Iris pigment epithelial cell (primary cell): ENCODE measurements at places on chromosomes 4 and X.

DNA sequence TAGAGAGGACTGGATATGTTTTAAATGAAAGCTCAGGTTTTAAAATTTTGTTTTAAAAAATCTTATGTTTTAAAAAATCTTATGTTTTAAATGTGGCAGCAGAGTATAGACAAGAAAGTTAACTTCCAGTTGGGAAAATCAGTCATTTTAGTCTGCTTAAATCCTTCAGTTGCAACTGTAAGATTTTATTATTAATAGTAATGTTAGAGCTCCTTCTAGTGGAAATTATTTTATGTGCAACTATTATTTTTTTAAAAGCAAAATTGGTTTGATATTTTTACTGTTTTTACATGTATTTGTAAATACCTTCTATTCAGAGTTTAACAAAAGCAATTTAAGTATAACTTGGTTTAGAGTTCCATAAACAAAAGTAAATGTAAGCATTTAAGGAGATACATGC lies 8.5 kb upstream of the NUDT6 start:
- DNase-seq = peak; percentile 26

GRCh38 chr4:114277690-114278089 lies 298.2 kb upstream of the ARSJ start:
- DNase-seq = peak; percentile 78

- no peak for DNase-seq
Observed at GRCh38 chr4:150251752-150252190, 173.5 kb downstream of the DCLK2 start.

DNA sequence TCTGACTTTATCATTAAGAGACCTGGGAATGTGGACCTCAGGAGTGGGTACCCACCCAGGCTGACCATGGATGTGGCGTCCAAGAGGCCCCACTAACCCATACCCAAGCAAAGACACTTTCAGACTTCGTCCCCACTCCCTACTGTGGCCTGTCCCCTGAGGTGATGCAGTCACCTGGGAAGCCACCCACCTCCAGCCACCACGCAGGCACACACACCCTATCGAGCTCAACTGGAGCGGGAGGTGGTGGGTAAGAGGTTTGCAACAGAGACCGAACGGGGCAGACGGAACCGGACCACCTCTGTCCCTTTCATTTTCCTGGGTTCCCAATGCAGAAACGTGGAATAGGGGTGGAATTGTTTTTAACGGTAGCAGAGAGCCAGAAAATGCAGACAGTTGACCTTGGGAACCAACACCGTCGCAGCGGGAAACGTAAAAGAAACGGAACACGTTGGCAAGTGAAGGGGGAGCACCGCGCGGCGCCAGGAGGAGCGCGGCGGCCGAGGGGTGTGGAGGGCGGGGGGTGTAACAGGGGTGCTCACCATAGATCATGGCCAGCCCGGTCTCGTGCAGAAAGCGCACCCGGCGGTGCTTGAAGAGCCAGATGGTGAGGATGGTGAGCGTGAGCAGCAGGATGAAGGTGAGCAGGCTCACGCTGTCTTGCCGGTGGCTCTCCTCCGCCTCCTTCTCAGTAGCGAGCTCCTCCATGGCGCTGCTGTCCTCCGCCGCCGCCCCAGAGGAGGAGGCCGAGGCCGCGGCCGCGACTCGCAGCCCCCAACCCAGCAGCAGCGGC lies 559 bp downstream of the SLC9A7 start:
- DNase-seq = peak; percentile 34

DNA sequence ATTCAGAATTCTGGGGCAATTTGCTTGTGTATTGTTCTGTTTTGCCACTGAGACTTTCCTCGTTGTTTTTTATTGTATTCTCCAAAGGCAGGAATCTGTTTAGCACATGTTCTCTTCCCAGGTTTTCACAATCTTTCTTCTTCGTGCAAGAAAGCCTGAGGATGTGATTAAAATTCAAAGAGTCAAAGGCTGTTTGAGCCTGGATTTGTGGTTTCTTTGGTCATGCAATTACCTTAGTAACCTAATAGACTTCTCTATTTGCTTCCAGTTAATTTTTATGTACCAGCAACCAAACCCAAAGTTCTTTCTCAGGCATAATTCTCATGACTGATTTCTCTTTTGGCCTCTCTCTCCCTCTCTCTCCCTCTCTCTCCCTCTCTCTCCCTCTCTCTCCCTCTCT lies 1420.1 kb upstream of the TENM3 start:
- no peak for DNase-seq

- peak; percentile 25 for DNase-seq
Observed at GRCh38 chrX:44795945-44796450, 47.8 kb upstream of the DUSP21 start.

- no peak for DNase-seq
Observed at GRCh38 chr4:128364565-128364964, 77.0 kb upstream of the PGRMC2 start.

GRCh38 chrX:130413415-130413814 lies 11.6 kb downstream of the RBMX2 start:
- peak; percentile 10 for DNase-seq

DNA sequence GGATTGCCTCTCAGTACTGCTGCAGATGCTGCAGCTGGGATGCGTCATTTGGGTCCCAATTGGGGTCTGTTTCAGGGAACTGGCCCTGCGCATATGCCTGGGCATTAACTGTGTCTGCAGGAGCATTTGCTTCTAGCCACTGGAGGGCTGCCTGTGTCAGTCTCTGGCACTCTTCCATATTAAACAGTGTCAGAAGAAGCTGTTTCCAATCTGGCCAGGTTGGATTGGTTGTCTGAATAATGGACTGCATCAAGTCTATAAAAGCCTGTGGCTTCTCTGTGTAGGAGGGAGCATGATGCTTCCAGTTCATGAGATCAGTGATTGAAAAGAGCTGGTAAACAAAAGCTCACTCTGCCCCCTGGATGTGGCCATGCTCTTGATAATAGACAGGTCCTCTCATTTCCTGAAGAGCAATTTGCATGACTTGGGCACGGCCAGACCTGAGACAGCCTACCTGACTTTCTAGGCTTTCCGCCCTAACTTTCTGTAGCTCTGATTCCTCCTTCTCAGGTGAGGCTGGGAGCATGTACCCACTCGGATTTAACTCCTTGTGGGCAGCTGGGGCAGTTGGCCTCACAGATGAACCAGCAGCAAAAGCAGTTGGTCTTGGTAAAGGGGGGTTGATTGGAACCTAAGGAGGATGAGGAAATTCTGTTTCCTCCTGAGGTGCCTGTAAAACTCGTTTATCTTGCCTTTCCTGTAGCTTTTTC lies 29.2 kb downstream of the SULT1E1 start:
- peak; percentile 67 for DNase-seq

GRCh38 chr4:76233083-76233482 lies 18.4 kb upstream of the FAM47E start:
- DNase-seq = no peak

DNA sequence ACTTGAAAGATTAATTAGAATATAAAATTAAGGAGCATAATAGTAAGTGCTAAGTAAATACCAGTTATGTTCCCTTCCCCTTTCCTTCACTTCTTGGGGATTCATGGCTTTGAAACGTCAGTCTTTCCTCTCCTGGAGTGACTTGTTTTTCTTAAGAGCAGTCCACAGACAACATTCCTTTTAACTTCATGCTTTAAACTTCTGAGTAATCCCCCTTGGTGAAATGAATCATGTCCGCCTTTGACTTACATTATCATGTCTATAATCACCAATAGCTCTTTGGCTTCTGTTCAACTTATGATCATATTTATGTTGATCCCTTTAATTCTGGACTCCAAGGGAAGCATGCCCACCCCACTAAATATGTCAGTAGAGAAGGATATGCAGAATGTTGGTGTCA lies 1012.1 kb upstream of the SLIT2 start:
- peak; percentile 93 for DNase-seq

GRCh38 chr4:19024047-19024446 lies 1002.5 kb upstream of the LCORL start:
- DNase-seq = no peak

GRCh38 chr4:117817301-117817700 lies 217.0 kb upstream of the NDST3 start:
- no peak for DNase-seq

DNA sequence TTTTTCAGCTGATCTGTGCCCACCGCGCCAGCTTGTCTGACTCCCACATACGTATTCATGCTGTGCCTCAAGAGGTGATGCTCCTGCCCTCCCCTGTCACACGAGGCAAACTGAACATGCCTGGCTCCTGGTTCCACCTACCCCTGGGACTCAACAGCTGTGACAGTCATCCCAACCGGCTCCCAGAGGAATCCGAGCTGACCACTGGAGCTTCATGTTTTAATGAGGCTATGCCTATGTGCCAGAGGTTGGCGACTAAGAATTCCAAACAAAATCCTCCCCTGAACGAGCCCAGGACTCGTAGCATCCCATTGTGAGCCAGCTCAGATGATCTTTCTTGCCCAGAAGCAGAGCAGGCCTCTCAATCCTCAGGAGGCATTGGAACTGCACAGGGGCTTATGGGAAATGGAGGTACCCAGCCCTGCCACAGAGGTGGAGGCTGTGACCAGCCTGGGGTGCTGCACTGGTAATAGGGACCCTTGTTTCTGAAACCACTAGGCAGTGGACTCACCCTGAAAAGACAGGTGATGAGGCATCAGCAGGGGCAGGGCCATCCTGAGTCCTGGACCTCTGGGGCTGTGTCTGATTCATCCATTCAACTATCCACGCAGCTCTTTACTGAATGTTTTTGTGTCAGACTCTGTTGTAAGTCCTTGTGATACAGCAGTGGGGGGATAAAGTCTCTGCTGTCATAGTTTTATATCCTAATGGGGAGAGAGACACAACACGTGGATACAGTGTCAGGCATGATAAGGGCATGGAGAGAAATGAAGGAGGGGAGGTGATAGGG lies 325.0 kb downstream of the EVC2 start:
- peak; percentile 30 for DNase-seq

DNA sequence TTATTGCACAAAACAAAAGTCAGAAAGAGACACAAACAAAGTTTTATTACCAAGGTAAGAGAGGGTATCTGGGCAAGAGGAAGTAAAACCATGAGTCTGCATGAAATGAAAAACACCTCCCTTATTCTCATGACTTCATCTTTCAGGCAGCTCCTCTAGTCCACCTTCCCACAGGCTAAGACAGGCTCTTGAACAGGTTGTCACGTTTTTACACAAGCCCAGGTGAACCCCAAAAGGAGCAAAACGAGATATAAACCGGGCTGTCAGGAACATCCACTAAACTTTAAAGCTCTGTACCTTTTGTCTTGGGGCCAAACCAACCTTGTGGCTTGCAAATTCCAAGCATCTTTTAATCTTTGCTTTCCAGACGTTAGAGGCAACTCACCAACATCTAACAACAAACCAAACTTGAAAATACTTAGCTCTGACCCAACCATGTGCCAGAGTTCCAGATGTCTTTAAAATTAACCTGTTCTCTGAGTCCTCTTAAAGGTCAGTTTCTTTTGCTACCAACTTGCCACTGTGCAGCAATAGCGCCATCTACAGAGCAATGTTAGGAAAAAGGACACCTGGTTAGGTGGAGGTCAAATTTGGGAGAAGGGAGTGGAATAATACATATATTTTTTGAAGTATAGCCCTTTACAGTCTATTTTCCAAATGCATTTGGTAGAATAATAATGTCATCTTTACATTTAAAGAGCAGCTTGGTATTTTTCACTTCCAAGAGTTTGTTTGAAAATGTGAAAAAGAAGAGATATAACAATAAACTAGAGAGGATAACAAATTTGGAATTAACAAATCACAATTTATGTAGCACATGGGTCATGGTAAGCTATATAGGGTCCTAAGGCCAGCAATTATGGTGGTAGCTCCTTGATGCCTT lies 73.1 kb downstream of the QRFPR start:
- peak; percentile 69 for DNase-seq

- DNase-seq = no peak
Observed at GRCh38 chr4:55612341-55612740, 20.3 kb upstream of the PDCL2 start.

DNA sequence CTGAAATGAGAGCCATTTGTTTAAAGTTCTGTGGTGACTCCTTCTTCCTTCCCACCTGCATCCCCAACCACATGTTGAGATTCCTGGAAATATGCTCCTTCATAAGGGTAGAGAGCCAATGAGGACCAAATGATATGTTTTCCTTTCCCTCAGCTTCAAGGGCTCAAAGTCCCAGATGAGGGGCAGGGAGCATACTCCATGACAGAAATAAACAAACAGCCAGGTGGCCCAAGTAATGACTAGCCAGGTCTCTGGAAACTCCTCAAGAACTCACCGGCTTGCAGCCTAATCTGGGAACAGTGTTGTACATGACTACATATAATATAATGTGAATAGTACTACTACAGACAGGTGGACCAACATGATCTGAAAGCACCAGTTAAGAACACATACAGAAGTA lies 392.3 kb downstream of the PACRGL start:
- DNase-seq = no peak

DNA sequence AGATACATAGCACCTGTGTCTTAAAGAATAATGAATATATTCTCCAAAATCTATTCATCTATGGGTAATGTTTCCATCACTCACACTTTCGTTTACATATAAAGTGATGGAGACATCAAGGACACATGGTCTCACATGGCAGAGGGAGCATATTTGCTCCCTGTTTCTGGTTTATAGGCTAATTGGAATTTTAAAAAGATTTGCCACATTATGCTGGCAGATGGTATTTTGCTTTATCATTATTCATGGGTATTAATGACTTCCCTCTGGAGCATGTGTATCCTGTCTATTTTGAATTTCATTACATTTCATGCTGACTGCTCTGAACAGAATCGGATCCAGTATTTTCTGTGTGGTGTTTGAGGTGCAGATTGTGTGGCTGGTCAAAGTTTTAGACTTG lies 79.0 kb downstream of the PDGFRA start:
- no peak for DNase-seq

DNA sequence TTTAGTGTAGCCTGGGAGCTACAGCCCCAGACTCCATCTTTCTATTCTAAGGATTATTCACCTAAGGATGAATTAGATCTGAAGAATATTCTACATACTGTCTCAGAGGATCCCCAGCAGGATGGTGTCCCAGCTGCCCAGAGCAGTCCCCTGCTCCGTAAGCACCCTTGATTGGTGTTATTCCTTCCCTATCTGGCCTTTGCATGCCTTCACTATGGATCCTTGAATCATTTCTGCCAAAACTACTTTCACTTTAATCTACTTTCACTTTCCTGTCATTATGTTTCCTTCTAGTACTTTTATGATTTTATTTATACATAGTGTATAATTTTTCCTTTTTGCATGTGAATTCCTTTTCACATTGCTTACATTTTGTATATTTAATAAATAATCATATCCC lies 39.2 kb downstream of the ARHGAP24 start:
- DNase-seq = no peak

DNA sequence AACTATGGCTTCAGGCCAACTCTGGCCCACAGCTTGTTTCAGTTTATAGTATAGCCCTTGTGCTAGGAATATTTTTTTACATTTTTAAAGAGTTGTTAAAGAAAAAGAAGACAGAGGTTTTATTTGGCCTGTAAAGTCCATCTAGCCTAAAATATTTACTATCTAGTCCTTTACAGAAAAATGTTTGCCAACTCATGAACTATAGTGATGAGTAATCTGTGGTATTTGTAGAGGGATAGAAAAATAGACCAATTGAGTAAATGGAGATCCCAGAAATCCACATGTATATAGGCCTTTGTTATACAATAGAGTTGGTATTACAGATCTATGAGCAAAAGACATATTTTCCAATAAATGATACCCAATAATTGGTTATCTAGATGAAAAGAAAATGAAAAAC lies 288.7 kb downstream of the PRDM5 start:
- peak; percentile 17 for DNase-seq
